Right atrium auricular region (tissue), 2 donors: ENCODE measurements at places on chromosomes 2 and 18. TPM values are rescaled to one million over a fixed set of nuclear protein-coding genes. Genes with fewer than 3 reads are reported as not detected.

DNA sequence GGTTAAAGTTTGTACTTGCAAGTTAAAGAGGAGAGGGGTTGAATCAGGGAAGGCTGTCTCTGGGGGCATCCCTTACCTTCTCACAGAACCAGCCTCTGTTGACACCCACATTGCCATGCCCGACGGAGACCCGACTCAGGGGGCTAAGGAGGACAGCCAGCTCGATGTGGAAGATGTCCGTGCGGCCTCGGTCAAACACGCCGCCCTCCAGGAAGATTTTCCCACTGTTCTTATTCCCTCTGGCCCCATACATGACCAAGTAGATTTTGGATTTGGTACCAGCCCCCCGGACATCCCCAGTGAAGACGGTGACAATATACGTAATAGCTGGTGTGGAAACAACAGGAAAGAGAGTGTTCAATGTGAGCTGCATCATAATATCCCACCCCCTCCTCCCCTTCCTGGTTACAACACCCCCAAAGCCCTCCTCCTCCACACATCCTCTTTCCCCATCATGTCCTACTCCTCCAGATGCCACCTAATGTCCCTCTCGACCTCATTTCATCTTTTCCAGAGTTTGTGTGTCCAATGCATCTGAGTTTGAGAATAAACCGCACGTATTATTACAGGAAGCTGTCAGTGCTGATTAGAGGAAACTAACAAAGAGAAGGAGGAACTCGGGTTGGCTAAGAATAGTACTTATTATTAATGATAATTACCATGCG, 55.7 kb downstream of the LOXHD1 start:
- no peak overlapping the region for H3K27ac ChIP-seq
- no peaks in the 10 kb centered on the region for H3K36me3 ChIP-seq
- H3K27me3 ChIP-seq = no peaks in the 10 kb centered on the region
- DNase-seq = no peak

DNA sequence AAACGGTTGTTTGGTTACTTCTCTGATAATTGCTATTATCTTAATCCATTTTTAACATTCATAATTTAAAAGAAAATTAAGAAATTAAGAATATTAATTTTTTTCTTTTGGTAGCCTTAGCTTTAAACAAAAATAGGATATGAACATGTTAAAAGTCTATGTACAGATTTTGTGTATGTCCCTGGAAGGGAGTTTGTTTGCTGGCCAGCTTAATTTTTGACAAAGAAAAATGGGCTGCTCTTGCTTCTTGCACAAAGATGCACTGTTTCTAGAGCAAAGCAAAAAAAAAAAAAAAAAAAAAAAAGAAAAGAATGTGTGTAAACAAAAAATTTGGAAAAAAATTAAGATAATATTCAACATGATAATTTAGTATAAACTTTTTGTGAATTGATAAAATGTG, 1.3 kb downstream of the RFTN2 start:
- H3K27ac ChIP-seq = no peak overlapping the region
- H3K4me1 ChIP-seq = peaks cover 3% of the 10 kb centered on the region
- no peaks in the 10 kb centered on the region for H3K27me3 ChIP-seq
- H3K36me3 ChIP-seq = no peaks in the 10 kb centered on the region

GRCh38 chr2:217849154-217849975, 153.4 kb downstream of the TNS1 start:
- H3K36me3 ChIP-seq = peaks cover 79% of the 10 kb centered on the region
- H3K27me3 ChIP-seq = no peaks in the 10 kb centered on the region
- H3K27ac ChIP-seq = peak overlapping the region; percentile 61
- H3K4me1 ChIP-seq = peaks cover 84% of the 10 kb centered on the region
- H3K4me3 ChIP-seq = no peak overlapping the region

DNA sequence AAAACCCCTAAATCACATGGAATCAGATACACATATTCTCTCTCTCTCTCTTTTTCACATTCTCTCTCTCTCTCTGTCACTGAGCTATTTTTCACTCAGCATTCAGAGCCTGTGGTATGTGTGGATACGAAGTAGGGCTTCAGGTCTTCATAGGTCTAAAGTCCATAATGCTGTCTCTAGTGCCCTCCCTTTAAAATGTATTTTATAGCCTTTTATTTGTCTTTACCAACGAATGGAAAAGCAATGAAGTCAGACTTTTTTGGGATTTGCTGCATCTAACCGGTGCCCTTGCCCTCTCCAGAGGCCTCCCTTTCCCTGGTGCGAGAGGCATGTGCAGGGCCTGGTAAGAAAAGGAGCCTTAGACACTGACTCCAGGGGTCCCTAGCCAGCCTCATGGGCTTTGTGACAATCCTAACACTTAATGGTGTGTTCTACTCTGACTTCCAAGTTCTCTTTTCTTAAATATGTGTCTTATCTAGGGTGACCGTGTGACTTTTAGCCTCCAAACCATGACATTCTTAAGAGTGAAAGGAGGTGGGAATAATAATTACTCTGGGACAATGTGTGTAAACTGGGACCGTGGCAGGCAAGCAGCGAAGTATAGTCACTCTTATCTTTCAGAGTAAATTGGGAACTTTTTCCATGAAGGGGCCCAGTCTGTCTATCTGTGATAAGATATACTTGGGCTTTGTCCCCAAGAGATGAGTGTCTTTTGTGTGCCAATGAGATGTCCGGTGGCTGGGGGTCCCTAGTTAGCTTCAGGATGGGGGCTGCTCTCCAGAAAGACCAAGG, 101.1 kb downstream of the B3GNT2 start:
- no peak for DNase-seq
- H3K4me1 ChIP-seq = peaks cover 24% of the 10 kb centered on the region
- H3K27me3 ChIP-seq = no peaks in the 10 kb centered on the region
- H3K27ac ChIP-seq = no peak overlapping the region
- no peak overlapping the region for H3K4me3 ChIP-seq

GRCh38 chr2:135047300-135047699, at the start of gene MAP3K19:
MAP3K19 (minus strand) TSS chr2:135047447; CDS start chr2:135024647, 22,800 bp downstream.
- H3K4me1 ChIP-seq = peaks cover 11% of the 10 kb centered on the region
- H3K4me3 ChIP-seq = no peak within 1 kb of the TSS
- no peaks in the 10 kb centered on the region for H3K27me3 ChIP-seq
- H3K27ac ChIP-seq = no peak within 1 kb of the TSS

- H3K4me1 ChIP-seq = no peaks in the 10 kb centered on the region
- H3K27ac ChIP-seq = no peak overlapping the region
- no peak overlapping the region for H3K4me3 ChIP-seq
- no peaks in the 10 kb centered on the region for H3K36me3 ChIP-seq
These were observed 120.0 kb upstream of the FAM98A start for GRCh38 chr2:33719067-33719466.

DNA sequence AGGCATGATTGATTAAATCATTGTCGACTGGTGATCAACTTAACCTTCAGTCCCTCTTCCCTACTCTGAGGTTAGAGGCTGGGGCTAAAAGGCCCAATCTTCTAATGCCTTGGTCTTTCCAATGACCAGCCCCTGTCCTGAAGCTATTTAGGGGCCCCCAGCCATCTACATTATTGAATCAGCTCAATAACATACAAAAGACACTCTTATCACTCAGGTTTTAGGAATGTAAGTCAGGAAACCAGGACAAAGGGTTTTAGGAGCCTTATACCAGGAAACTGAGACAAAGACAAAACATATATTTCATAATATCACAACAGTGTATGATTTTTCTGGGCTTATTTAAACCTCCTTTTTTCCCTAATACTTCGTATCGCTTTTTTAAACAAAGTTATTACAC, 198.6 kb downstream of the RNF152 start:
- H3K36me3 ChIP-seq = no peaks in the 10 kb centered on the region
- DNase-seq = no peak
- no peaks in the 10 kb centered on the region for H3K27me3 ChIP-seq
- H3K4me3 ChIP-seq = no peak overlapping the region
- H3K4me1 ChIP-seq = no peaks in the 10 kb centered on the region

- H3K27me3 ChIP-seq = no peaks in the 10 kb centered on the region
- DNase-seq = no peak
- H3K4me3 ChIP-seq = no peak overlapping the region
- H3K4me1 ChIP-seq = no peaks in the 10 kb centered on the region
These were observed 32.3 kb downstream of the WDPCP start for GRCh38 chr2:63555931-63556330.

DNA sequence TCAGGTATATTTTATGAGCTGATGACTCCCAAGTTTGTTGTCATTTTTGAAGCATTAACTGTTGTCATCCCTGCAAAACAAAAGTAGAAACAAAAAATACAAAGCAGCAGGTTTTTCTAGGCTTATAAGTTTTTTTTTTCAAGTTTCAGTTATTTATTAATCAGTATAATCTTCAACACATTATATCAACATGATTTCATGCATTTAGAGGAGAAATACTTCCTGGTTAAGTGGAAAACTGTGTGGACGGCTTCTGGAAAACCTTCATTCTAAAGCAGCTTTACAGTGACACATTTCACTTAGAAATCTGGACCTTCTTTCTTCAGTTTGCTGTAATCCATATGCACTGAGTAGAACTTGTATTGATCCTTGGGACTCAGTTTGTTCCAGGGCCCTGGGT, 34.6 kb upstream of the CD28 start:
- H3K4me3 ChIP-seq = no peak overlapping the region
- H3K4me1 ChIP-seq = no peaks in the 10 kb centered on the region
- no peak overlapping the region for H3K27ac ChIP-seq
- no peaks in the 10 kb centered on the region for H3K27me3 ChIP-seq
- no peak for DNase-seq

DNA sequence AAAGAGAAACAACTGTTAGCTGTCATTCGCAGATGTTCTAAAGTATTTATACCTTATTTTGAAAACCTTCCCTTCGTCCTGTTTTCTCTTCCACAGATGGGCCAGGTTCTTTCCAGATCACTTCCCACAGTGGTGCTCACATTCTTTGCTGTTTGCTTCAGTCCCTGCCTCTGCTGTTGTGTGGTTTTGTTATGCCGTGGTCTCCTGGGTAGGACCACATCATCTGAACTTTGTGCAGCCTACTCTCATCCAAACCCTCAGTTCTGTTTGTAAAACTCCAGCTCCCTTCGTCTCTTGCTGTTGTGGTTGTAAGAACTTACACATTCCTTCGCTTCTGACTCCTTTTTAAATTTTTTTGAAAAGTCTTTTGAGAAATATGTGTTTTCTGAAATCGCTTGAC, 38.1 kb downstream of the ZNF236 start:
- H3K27me3 ChIP-seq = no peaks in the 10 kb centered on the region
- H3K4me1 ChIP-seq = no peaks in the 10 kb centered on the region
- H3K36me3 ChIP-seq = peaks cover 29% of the 10 kb centered on the region
- DNase-seq = no peak
- H3K4me3 ChIP-seq = no peak overlapping the region

GRCh38 chr2:88614497-88615157, 12.6 kb downstream of the EIF2AK3 start:
- H3K4me1 ChIP-seq = peaks cover 5% of the 10 kb centered on the region
- DNase-seq = no peak
- peaks cover 10% of the 10 kb centered on the region for H3K36me3 ChIP-seq
- H3K27ac ChIP-seq = peak overlapping the region; percentile 61
- no peaks in the 10 kb centered on the region for H3K27me3 ChIP-seq

GRCh38 chr2:27683390-27684071, 19.8 kb downstream of the SLC4A1AP start:
- H3K4me1 ChIP-seq = peaks cover 9% of the 10 kb centered on the region
- no peak overlapping the region for H3K4me3 ChIP-seq
- no peaks in the 10 kb centered on the region for H3K27me3 ChIP-seq
- peak; percentile 76 for DNase-seq

DNA sequence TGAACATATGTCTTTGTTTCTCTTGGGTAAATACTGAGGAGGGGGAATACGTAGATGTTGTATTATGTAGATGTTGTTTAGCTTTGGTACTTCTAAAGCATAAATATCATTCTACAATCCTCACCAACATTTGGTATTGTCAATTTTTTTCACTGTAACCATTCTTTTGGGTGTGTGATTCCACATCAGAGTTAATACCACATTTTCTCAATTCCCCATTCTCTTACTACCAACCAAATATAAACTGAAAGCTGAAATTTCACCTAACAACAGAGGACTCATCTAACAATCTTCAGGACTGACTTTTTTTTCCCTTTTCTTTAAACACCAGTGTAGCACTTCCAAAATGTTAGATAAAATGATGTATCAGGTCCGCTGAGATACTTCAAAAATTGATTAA, 120.7 kb upstream of the RIOK3 start:
- no peaks in the 10 kb centered on the region for H3K27me3 ChIP-seq
- no peaks in the 10 kb centered on the region for H3K4me1 ChIP-seq
- no peak overlapping the region for H3K4me3 ChIP-seq

DNA sequence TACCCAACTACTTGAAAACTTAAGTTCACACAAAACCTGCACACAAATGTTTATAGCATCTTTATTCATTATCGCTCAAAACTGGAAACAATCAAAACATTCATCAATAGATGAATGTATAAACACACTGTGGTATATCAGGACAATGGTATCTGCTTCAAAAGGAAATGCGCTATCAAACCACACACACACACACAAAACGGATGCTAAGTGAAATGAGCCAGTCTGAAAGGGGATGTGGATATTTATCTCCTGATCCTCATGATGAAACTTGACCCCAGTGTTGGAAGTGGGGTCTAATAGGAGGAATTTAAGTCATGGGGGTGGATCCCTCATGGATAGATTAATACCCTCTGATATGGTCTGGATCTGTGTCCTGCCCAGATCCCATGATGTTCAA, 22.0 kb downstream of the PDCL3 start:
- no peaks in the 10 kb centered on the region for H3K27me3 ChIP-seq
- no peak overlapping the region for H3K27ac ChIP-seq
- no peaks in the 10 kb centered on the region for H3K4me1 ChIP-seq
- H3K4me3 ChIP-seq = no peak overlapping the region
- no peak for DNase-seq
- no peaks in the 10 kb centered on the region for H3K36me3 ChIP-seq

DNA sequence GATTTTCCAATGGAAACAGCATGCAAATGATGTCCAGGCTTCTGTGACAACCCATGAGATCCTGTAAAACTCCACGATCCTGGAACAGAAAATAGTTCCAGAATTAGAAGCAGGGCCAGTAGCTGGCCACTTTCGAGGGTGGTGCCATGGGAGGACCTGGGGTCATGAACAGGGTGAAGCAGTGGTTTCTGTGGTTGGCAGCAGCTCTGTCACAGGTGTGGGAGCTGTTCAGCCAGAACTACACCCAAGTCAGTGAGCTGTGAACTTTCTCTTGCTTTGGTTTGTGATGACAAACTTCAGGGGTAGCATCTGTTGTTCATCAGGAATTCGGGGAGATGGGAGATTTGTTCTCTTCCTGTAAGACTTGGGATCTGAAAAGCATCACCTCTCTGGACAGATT, 314.4 kb upstream of the NT5C1B start:
- no peaks in the 10 kb centered on the region for H3K36me3 ChIP-seq
- H3K4me3 ChIP-seq = no peak overlapping the region
- no peaks in the 10 kb centered on the region for H3K27me3 ChIP-seq
- DNase-seq = no peak
- H3K27ac ChIP-seq = no peak overlapping the region

GRCh38 chr2:3142961-3143571, 234.6 kb downstream of the EIPR1 start:
- H3K27ac ChIP-seq = no peak overlapping the region
- H3K4me3 ChIP-seq = no peak overlapping the region
- H3K27me3 ChIP-seq = no peaks in the 10 kb centered on the region
- DNase-seq = peak; percentile 32

The MLPH gene
- 108 TPM for total RNA-seq

The ZBTB7C gene
- total RNA-seq = 1.8 TPM

The AGPS gene
- 12.3 TPM for total RNA-seq

The SLC5A6 gene
- 9.2 TPM for total RNA-seq

The ACTG2 gene
- 3.7 TPM for total RNA-seq

The CHRND gene
- not detected for total RNA-seq

The PFN4 gene
- total RNA-seq = not detected
